ENCODE measurements at places on chromosomes 1 and 21. TPM values are rescaled to one million over a fixed set of nuclear protein-coding genes. Genes with fewer than 3 reads are reported as not detected.

The GBP6 gene
- not detected for polyA plus RNA-seq

The SYTL1 gene
- not detected for polyA plus RNA-seq

The RIPK4 gene
- not detected for polyA plus RNA-seq

The OR13G1 gene
- not detected for polyA plus RNA-seq

The RGS1 gene
- not detected for polyA plus RNA-seq

The EIF2D gene
- 4.7 TPM for polyA plus RNA-seq

The DMRTA2 gene
- polyA plus RNA-seq: not detected

The AGBL4 gene
- 5.3 TPM for polyA plus RNA-seq

The MMEL1 gene
- not detected for polyA plus RNA-seq

The BEND5 gene
- 9.4 TPM for polyA plus RNA-seq

The NBPF12 gene
- 1.9 TPM for polyA plus RNA-seq

The SLAMF8 gene
- not detected for polyA plus RNA-seq

The CD247 gene
- 1.9 TPM for polyA plus RNA-seq

The RPTN gene
- polyA plus RNA-seq: not detected

All from Purkinje cell (primary cell).